ENCODE measurements at places on chromosomes 5 and 9. TPM values are rescaled to one million over a fixed set of nuclear protein-coding genes. Genes with fewer than 3 reads are reported as not detected.

GRCh38 chr5:34891981-34892380 is 23.3 kb downstream of the RAD1 start:
- no peak for DNase-seq
- H3K4me1 ChIP-seq = no peaks in the 10 kb centered on the region
- no peaks in the 10 kb centered on the region for H3K27me3 ChIP-seq
- no peaks in the 10 kb centered on the region for H3K36me3 ChIP-seq
- no peak overlapping the region for H3K4me3 ChIP-seq

- DNase-seq = no peak
- H3K36me3 ChIP-seq = no peaks in the 10 kb centered on the region
- H3K27ac ChIP-seq = no peak overlapping the region
- H3K27me3 ChIP-seq = no peaks in the 10 kb centered on the region
- no peak overlapping the region for H3K4me3 ChIP-seq
Measured at GRCh38 chr9:111948951-111949350, 52.3 kb downstream of the UGCG start.

HACD4 gene
- total RNA-seq = 1.8 TPM

S100Z gene
- not detected for total RNA-seq

GRCh38 chr5:137752905-137753690 is 1.1 kb downstream of the HNRNPA0 start:
- peaks cover 5% of the 10 kb centered on the region for H3K4me1 ChIP-seq
- H3K36me3 ChIP-seq = no peaks in the 10 kb centered on the region
- H3K27me3 ChIP-seq = no peaks in the 10 kb centered on the region
- H3K4me3 ChIP-seq = peak overlapping the region; percentile 92
- peak; percentile 43 for DNase-seq

ENTR1 gene
- 39.4 TPM for total RNA-seq

SPINK6 gene
- not detected for total RNA-seq

DNA sequence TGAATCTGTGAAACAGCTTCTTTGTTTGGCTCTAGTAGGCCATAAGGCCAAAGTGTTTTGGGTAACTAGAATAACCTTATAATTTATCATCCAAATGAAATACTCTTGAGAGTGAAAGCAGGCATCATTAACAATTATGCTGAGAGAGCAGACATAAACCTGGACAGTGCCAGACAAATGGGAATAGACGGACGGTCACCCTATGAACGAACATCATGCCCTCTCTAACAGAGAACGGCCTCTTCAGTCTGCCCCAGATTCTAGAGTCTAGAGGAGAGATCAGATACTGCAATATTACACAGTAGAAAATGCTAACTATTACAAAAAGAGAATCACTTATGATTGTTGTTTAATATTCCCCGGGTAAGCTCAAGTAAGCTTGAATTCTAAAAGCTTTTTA is 68.5 kb downstream of the APBA1 start:
- H3K4me3 ChIP-seq = no peak overlapping the region
- no peaks in the 10 kb centered on the region for H3K4me1 ChIP-seq
- DNase-seq = no peak
- H3K27ac ChIP-seq = no peak overlapping the region

DNA sequence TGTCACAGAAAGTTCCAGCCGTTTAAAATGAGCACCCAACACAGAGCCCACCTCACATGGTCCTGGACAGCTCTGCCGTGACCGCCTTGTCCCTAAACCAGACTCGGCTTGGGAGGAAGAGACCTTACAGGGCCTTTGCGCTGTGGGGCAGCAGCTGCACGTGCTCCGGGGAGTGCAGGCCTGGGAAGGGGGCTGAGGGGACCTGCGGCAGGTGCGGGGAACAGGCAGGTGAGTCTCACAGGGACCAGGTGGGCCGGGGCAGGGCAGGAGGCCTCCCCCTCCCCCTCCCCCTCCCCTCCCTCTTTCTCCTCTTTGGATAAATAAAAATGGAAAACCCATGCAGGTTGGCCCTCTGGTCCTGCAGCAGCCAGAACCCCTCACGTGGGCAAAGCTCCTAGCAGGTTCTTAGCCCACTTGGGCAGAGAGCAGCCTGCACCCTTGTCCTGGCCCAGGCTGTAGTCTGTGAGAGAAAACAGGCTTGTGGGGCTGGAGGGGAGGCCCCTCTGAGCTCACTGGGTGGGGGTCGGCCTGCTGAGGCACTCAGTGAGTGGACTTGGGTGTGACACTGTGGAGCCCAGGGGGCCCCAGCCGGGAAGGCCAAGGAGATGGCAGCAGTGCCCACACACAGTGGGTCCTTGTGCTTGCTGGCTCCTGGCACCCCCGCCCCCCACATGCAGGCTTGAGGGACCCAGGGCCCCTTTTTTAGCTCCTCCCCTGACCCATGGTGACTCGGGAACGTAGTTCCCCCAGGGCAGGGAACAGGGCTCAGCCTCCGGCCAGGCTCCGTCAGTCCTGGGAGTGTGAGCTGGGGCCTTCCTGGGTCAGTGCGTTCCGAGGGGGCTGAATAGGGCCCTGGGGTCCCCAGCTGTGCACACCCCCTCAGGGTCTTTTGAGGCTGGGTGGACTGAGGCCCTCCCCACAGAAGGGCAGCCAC is 40.0 kb upstream of the CACNA1B start:
- no peak overlapping the region for H3K27ac ChIP-seq
- no peak for DNase-seq

DNA sequence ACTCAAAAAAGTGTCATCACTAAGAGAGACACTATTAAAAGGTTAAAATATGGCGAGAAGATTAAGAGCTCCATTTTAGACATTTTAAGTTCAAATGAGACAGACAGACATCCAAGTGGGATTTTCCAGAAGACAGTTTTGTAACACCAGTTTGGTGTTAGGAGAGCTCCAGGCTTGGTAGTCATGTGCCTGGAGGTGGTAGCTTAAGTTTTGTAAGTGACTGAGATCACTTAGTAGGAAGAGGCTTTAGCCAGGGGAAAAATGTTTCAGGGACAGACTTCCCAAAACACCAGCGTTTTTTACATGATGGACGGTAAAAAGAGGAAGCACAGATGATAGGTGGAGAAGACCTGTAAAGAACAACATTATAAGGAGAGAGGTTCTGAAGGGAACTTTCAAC is 150.3 kb downstream of the GIN1 start:
- no peak for DNase-seq
- no peaks in the 10 kb centered on the region for H3K36me3 ChIP-seq
- H3K4me3 ChIP-seq = no peak overlapping the region
- H3K27me3 ChIP-seq = no peaks in the 10 kb centered on the region

CDKN2B-AS1 gene
- 0.38 TPM for total RNA-seq

GRCh38 chr5:133110709-133111108 is 58.9 kb downstream of the HSPA4 start:
- no peak for DNase-seq
- no peaks in the 10 kb centered on the region for H3K36me3 ChIP-seq
- no peaks in the 10 kb centered on the region for H3K27me3 ChIP-seq
- no peak overlapping the region for H3K27ac ChIP-seq
- peaks cover 4% of the 10 kb centered on the region for H3K4me1 ChIP-seq

DNA sequence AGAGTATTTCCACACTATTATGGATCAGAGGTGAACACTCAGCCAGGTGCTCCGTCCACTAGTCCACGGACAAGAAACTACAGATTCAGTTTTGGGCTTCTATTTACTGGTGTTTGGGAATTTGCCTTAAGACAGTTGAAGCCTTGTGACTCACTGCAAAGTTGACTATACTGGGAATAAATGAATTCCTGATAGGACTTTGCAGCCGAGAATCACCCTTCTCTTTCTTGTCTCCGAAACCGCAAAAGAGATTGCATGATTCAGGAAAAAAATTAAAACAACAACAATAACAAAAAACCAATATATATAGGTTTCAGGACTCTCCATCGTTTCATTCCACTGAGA is 716 bp downstream of the TMEM171 start:
- H3K4me1 ChIP-seq = peaks cover 45% of the 10 kb centered on the region
- peak overlapping the region; percentile 20 for H3K4me3 ChIP-seq
- no peaks in the 10 kb centered on the region for H3K27me3 ChIP-seq
- H3K36me3 ChIP-seq = peaks cover 5% of the 10 kb centered on the region
- DNase-seq = no peak

FER gene
- 41.8 TPM for total RNA-seq

GRCh38 chr9:32574858-32575257 is 1.9 kb upstream of the NDUFB6 start:
- peaks cover 20% of the 10 kb centered on the region for H3K4me1 ChIP-seq
- no peak overlapping the region for H3K4me3 ChIP-seq
- no peaks in the 10 kb centered on the region for H3K36me3 ChIP-seq

GRCh38 chr5:125525356-125525755 is 778.9 kb upstream of the ZNF608 start:
- no peak for DNase-seq
- H3K27ac ChIP-seq = no peak overlapping the region
- H3K4me3 ChIP-seq = no peak overlapping the region
- no peaks in the 10 kb centered on the region for H3K27me3 ChIP-seq
- no peaks in the 10 kb centered on the region for H3K36me3 ChIP-seq

DNA sequence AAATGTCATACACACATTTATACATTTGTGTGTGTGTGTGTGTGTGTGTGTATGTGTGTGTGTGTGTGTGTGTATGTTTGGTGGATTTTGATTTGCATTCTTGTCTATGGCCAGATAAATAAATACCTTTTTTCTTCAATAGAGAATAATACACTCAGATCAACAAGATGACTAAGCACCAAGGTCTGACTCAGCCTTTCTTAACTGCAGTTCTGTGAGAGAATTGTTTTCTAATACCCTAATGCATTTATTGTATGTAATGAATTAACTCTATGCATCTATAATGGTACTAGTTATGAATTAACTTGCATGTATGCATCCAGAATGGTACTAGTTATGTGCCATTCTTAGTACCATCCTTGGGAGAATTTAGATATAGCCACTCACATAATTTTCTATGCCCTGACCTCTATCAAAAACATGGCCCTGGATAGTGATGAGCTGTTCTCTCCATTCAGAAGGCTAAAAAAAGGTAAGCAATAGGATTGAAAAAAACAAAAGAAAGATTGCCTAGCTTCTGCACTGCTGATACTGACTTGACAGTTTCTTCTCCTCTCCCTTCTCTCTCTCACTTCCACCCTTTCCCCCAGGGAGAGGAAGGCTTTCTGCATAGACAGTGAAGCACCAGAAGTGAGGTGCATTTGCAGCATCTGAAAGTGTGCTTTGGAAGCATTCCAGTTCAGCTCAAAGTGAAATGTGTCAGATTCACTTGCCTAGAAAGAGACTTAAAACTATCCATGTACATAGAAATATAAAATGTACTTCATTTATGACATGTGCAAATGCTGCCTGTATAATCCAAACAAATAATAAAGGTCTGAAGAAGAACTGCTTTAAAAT is 55.1 kb upstream of the CCDC112 start:
- H3K4me1 ChIP-seq = no peaks in the 10 kb centered on the region
- H3K27me3 ChIP-seq = no peaks in the 10 kb centered on the region
- no peak overlapping the region for H3K4me3 ChIP-seq
- DNase-seq = no peak
- H3K27ac ChIP-seq = no peak overlapping the region

- no peak overlapping the region for H3K27ac ChIP-seq
- no peaks in the 10 kb centered on the region for H3K4me1 ChIP-seq
- H3K36me3 ChIP-seq = no peaks in the 10 kb centered on the region
- no peak for DNase-seq
- H3K4me3 ChIP-seq = no peak overlapping the region
Measured at GRCh38 chr5:168239325-168239724, 52.1 kb upstream of the WWC1 start.

LRRC14B gene
- total RNA-seq = not detected

RFX3 gene
- 14.0 TPM for total RNA-seq

FGF18 gene
- 1.0 TPM for total RNA-seq

DNA sequence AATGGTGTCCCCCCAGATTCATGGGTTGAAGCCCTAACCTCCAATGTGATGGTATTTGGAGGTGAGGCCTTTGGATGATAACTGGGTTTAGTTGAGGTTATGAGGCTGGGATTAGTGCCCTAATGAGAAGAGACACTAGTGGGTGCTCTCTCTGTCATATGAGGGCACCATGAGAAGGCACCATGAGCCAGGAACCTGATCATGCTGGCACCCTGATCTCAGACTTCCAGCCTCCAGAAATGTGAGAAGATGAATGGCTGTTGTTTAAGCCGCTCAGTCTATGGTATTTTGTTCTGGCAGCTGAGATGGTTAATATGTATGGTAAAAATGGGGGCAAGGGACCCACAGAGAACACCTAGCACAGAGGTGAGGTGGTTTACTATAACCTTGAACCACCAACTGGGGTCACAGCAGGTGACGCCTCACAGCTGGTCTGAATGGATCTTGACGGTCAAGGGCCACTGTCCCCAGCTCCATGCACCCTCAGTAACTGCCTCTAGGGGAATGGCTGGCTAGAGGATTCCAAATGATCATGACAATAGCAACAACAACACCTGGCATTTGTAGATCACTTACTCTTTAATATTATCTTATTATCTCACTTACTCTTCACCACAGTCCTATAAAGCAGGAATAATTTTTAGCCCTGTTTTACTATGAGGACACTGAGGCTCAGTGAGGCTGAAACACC is 57.1 kb downstream of the FOXI1 start:
- no peak for DNase-seq
- no peak overlapping the region for H3K27ac ChIP-seq
- no peak overlapping the region for H3K4me3 ChIP-seq
- peaks cover 4% of the 10 kb centered on the region for H3K4me1 ChIP-seq

GRCh38 chr5:160516696-160517530 is 95.3 kb downstream of the PTTG1 start:
- DNase-seq = no peak
- peaks cover 11% of the 10 kb centered on the region for H3K4me1 ChIP-seq
- H3K4me3 ChIP-seq = no peak overlapping the region
- H3K36me3 ChIP-seq = no peaks in the 10 kb centered on the region

GRCh38 chr5:147534172-147534951 is 24.5 kb upstream of the DPYSL3 start:
- no peaks in the 10 kb centered on the region for H3K36me3 ChIP-seq
- no peak for DNase-seq
- no peak overlapping the region for H3K4me3 ChIP-seq
- H3K27me3 ChIP-seq = no peaks in the 10 kb centered on the region
- H3K4me1 ChIP-seq = no peaks in the 10 kb centered on the region

GRCh38 chr9:132201139-132201538 is 39.3 kb downstream of the NTNG2 start:
- DNase-seq = peak; percentile 13
- no peaks in the 10 kb centered on the region for H3K27me3 ChIP-seq
- H3K4me1 ChIP-seq = no peaks in the 10 kb centered on the region
- no peaks in the 10 kb centered on the region for H3K36me3 ChIP-seq

GRCh38 chr9:91179237-91180138 is 182.2 kb downstream of the AUH start:
- H3K27me3 ChIP-seq = no peaks in the 10 kb centered on the region
- no peak overlapping the region for H3K4me3 ChIP-seq
- H3K4me1 ChIP-seq = no peaks in the 10 kb centered on the region
- H3K36me3 ChIP-seq = no peaks in the 10 kb centered on the region
- DNase-seq = no peak

DNA sequence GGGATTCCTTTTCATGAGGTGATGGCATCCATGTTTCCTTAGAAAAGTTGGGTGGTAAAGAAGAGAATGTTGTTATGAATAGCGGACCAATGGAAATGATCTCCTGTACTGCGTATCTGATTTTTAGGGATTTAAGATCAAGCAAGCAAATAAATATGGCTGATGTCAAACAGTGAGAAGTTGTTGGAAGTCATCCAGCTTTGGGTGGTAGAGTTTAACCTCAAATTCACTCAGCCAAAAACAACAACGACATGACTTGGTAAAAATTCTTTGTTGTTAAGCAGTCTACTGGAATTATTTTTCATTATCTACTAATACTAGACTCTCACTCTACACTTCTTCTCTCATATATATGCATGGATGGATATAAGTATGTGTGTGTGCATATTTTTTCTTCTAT is 426.5 kb downstream of the CTNND2 start:
- no peak overlapping the region for H3K27ac ChIP-seq
- DNase-seq = no peak
- no peaks in the 10 kb centered on the region for H3K36me3 ChIP-seq
- H3K27me3 ChIP-seq = no peaks in the 10 kb centered on the region
- H3K4me1 ChIP-seq = no peaks in the 10 kb centered on the region

FYB1 gene
- 15.6 TPM for total RNA-seq

SAPCD2 gene
- 0.78 TPM for total RNA-seq

Data from thyroid gland (tissue), 4 donors.